ENCODE measurements at places on chromosomes 1 and 21.

DNA sequence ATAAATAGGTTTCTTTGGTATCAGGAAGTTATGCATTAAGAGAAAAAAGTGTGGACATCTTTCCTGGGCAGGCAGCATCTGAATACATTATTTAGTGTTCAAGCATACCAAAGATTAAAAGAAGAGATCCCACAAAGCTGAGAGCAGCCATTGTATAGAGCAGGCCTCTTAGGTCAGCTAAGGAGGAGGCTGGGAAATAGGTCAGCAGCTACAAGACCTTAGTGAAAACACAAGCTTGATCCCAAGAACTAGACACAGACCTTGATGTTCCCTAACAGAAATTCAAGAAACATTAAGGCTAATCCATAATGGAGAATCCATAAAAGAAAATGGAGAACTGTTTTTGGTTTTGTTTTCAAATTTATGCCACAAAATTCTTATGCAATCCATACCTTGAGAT lies 135.3 kb upstream of the DPT start:
- no peak for DNase-seq

DNA sequence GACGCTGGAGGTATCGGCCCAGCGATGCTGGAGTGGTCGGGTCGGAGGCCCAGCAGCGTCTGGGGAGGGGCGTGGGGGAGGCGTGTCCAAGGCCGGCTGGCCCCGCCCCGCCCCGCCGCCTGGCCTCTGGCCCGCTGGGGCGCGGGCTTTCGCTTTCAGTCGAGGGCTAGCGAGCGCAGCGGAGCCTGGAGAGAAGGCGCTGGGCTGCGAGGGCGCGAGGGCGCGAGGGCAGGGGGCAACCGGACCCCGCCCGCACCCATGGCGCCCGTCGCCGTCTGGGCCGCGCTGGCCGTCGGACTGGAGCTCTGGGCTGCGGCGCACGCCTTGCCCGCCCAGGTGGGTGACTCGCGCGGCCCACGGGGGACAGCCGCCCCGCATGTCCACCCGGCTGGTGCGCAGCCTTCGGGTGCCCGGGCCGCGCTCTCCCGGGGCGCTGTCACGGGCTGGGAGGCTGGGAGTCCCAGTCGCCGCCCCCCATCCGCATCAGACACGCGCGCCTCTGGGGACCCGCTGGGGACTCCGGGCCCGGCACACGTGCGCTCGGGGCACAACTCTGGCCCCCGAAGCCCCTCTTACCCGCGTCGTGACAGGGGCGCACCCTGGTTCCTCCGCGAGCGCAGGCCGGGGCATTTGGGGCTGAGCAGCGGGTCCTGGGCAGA lies at the start of gene TNFRSF1B:
TNFRSF1B (plus strand) TSS at position 158 of the 659 bp plus-strand sequence; CDS start at position 259, 101 bp downstream.
- DNase-seq: peak; percentile 97

- DNase-seq: peak; percentile 56
Observed at GRCh38 chr1:2091611-2092604, 41.7 kb downstream of the PRKCZ start.

DNA sequence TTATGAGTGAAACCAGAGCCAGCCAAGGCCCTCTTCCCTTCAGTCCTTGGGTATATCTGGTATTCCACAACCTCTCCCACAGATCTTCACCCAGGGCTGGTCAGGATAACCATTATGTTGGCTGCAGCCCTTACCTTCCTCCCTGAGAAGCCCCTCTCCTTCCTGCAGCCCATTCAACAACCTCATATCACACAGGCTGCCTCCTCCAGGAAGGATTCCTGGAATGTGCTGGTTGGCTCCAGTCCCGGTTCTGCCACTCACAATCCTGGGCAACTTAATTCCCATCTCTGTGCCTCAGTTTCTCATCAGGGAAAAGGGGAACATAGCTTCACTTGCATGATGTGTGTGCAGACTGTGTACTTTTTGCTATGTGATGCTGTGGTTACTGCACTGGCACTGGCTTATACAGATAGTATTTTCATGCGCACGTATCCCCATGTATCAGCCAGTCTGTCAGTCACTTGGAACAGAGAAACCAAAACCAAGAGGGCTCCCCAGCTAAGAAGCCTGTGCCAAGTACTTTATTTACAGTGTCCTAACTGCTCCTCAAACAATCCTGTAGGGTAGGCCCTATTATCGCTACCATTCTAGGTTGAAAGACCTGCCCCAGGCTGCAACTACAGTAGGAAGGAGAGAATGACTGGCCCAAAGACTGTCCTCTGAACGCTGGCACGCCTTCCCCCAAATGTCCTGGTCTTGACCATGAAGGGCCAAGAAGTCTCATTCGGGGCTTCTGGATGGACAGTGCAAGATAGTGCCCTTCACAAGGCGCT lies 39.9 kb upstream of the PPP1R15B start:
- no peak for DNase-seq

- DNase-seq: no peak
Observed at GRCh38 chr1:111706921-111707320, 32.3 kb downstream of the INKA2 start.

GRCh38 chr1:36529769-36530260 lies 47.1 kb upstream of the CSF3R start:
- DNase-seq: no peak

- DNase-seq: peak; percentile 78
Observed at GRCh38 chr21:41926117-41926806, 27.6 kb downstream of the C2CD2 start.

GRCh38 chr1:23019863-23020625 lies 776 bp downstream of the KDM1A start:
- peak; percentile 25 for DNase-seq

GRCh38 chr1:151710187-151710840 lies 6.3 kb downstream of the CELF3 start:
- peak; percentile 43 for DNase-seq

DNA sequence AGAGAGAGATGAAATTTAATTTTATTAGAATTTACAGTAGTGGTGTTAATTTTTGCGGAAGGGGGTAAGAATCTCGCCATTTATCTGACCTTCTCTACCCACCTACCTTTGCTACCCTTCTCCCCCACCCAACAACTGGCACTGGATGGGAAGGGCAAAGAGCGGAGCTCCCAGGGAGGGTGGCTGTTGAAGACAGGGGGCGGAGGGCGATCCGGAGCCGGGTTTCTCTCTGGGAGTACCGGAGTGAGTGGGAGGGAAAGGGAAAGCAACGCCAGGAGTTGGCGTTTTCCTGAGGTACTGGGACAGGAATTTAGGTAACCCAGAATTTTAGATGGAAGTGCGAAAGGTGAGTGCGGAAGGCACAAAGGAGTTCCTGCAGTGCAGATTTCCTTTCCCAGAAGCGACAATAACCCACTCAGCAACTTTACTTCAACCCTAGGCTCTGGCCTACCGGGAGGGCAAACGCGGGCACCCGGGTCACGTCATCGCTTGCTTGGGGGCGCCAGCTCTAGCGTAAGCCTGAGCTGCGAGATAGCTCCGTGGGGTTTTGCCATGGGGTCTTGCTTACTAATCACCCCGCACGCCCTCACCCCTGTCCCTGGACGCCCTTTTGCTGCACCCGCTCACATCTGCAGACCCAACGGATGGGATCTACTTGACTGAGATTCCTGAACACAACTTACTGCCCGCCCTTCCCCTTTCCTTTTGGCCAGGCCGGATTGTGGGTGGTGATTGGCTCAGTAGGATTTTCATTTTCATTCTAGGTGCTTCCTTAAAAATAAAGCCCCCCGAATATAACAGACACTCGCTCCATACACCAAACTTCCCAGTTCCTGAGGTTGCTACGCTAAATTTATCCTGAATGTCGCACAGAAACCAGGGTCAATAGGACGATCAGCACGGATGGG lies 413.0 kb upstream of the ESRRG start:
- DNase-seq: no peak

DNA sequence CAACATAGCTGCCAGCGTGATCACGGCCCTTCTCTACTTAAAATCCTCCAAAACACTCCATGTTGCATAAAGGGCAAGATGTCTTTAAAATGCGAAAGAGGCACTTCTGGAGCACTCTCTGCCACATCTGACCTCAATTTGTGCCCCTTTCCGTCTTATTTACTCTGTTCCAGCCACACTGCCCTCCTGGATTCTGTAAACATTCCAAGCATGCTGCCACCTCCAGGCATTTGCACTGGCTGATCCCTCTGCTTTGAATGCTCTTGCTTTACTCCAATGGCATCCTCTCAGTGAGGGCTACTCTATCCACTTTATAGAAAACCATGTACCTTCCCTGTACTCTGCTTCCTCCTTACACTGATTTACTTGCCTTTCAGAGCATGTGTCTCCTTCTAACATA lies 5.3 kb upstream of the RGS7 start:
- DNase-seq: no peak

DNA sequence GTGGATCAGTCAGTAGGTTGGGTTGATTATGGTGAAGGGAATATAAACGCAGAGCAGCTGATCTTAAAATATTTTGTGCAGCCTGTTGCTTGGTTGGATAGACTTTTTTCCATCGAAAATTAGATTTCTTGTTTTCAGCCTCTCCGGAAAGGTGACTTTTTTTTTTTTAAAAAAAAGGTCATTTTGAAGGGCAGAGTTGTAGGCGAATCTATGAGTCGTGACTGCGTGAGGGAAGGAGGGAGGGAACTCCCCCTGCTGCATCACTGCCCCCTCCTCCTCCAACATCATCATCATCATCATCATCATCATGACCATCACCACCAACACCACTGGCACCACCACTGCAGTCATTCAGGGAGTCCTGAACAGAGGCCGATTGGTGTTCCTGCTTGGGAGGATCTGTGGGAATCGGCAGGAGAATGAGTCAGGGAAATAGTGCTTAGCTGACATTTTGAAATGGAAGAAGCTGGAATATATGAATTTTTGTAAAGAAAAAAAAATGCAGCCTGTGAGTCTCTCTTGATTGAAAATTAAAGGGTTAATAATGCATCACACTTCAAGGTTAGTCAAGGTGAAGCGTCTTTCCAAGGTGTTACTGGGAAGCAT lies 1.2 kb downstream of the ATP1B1 start:
- peak; percentile 88 for DNase-seq

- no peak for DNase-seq
Observed at GRCh38 chr1:75392278-75392677, 218.6 kb downstream of the SLC44A5 start.

GRCh38 chr1:38431535-38432376 lies 385.2 kb upstream of the POU3F1 start:
- no peak for DNase-seq

DNA sequence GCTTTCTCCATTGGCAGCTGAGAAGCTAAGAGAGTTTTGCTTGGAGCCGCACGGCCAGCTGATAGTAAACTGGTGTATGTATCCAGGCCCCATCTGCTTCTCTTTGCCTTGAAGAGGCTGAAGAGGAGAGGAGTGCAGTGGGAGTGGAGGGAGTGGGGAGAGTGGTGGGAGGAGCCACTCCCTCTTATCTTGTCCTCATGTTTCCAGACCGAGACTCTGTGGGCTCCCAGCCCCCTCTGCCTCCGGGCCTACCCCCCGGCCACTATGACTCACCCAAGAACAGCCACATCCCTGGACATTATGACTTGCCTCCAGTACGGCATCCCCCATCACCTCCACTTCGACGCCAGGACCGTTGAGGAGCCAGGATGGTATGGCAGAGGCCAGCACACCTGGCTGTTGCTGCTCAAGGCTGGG lies 6.0 kb upstream of the LRRC71 start:
- DNase-seq: no peak

DNA sequence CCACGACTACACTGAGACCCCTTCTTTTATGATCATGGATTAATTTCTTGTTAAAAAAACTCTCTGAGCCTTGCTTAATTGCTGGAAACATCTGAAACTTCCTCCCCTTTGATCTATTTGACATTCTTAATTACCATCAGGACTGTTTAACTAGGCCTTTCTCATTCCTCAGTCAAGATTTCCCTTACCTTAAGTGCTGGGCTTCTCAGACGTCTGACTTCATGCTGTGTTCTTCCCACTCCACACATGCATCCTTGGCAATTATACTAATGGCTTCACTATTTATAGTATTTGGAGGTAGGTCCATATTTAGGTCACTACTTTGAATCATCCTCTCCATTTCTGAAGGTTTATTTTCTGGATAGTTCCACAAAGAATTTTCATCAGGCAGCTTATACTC lies 341.3 kb upstream of the TMPRSS15 start:
- no peak for DNase-seq

DNA sequence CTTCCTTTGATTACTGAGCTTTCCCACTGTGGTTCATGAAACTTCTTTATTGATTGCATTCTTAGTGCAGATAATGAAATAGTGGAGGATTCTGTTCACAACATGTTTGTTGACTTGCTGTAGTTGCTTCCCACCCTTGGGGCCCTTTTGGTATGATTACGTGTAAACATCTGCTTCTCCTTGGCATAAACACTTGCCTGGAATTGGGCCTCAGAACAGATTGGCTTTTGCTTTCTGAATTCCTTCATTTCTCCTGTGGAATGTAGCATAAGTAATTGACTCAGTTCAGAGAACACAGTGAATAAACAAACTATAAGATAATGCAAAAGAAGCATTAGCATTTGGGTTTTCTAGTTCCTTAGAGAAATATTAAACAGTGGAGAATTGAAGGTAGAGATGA lies 59.5 kb upstream of the LAMC2 start:
- no peak for DNase-seq

GRCh38 chr1:164767752-164768402 lies 208.9 kb downstream of the PBX1 start:
- DNase-seq: no peak

- DNase-seq: no peak
Observed at GRCh38 chr1:203424861-203425662, 50.5 kb upstream of the PRELP start.

GRCh38 chr1:22398656-22399420 lies 52.8 kb upstream of the ZBTB40 start:
- DNase-seq: no peak

DNA sequence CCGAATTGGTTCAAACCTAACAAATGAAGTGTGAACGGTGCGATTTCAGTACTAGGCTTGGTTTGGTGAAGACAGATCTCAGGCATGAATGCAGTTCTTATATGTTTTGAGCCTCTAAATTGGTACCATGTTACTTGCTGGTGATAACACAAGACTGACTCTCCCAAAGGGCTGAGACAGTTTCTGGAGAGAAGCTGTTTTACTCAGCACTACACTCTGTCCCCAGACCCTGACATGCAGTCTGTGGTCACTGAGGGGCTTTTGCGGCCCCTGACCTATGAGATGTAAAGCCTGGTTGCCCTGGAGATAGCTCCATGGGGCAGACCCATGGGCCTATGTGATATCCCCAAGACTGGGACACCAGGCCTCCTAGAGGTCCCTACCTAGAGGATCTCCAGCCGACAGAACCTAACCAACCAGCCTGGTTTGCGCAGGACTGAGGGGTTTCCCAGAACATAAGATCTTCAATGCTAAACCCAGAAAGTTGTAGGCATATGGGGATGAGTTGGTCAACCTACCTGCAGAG lies 19.4 kb upstream of the FOXE3 start:
- no peak for DNase-seq

All from suppressor macrophage treated with lipopolysaccharide for 4 hours (primary cell).